Activated CD8-positive, alpha-beta memory T cell treated with anti-CD3 and anti-CD28 coated beads, Interleukin-2, amount 10 ng/mL, durations not matched to agents 7 days and 5 days (primary cell): ENCODE measurements at places on chromosomes 11 and 22. TPM values are rescaled to one million over a fixed set of nuclear protein-coding genes. Genes with fewer than 3 reads are reported as not detected.

GRCh38 chr22:39518996-39519680 lies 1.2 kb upstream of the ATF4 start:
- DNase-seq: no peak

- DNase-seq: no peak
Observed at GRCh38 chr11:87421422-87421821, 383.7 kb downstream of the TMEM135 start.

The LRRC10B gene
- not detected for total RNA-seq

DNA sequence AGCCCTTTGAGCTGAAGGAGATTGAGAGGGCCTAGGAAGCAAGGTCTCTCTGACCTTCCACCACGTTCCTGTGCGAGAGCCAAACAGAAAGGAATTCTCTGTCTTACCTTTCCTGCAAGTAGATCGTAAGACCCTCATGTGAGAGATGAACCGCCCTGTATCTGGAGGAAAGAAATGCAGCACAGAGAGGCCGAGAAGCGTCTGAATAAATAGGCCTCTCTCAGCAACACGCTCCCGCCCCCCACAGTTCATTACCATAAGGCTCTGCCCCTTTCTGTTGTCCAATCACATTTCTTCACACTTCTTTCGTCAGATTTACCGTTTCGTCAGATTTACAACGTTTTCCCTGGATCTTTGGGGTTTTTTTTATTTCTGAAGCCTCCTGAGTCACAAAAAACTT lies 90.3 kb downstream of the BLID start:
- no peak for DNase-seq

GRCh38 chr11:128506999-128507611 lies 80.3 kb downstream of the ETS1 start:
- DNase-seq: no peak

The LRRC32 gene
- 0.32 TPM for total RNA-seq

DNA sequence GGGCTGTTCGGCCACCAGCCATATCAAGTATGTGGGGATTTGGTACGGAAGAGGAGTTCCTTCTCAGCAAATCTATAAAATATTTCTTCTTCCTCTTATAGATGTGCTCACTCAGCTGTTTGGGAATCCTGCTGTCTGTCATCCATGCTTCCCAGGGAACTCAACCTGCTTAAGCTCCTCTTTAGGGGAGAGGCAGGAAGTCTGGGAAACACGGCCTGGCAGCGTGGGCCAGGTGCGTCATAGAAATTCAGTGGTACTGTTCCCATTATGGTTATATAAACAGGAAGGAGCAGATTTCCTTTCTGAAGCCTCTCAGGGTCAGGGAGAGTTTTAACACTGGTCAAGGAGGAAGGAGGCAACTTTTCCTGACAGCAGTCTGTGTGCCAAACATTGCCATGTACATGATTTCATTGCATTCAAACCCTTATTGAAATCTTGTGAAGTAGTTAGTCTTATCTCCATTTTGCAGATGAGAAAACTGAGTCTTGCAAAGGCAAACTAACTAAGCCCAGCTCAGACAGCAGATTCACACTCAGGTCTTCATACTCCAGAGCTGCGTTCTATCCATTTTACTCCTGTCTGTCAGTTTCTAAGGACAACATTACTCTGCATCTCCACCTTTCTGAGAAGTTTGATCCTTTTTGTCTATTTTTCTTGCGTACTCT lies 35.4 kb upstream of the AMOTL1 start:
- no peak for DNase-seq

The TNNT3 gene
- total RNA-seq: 1.1 TPM

GRCh38 chr11:104001561-104002056 lies 34.8 kb upstream of the DDI1 start:
- DNase-seq: no peak

The UPB1 gene
- 0.09 TPM for total RNA-seq

DNA sequence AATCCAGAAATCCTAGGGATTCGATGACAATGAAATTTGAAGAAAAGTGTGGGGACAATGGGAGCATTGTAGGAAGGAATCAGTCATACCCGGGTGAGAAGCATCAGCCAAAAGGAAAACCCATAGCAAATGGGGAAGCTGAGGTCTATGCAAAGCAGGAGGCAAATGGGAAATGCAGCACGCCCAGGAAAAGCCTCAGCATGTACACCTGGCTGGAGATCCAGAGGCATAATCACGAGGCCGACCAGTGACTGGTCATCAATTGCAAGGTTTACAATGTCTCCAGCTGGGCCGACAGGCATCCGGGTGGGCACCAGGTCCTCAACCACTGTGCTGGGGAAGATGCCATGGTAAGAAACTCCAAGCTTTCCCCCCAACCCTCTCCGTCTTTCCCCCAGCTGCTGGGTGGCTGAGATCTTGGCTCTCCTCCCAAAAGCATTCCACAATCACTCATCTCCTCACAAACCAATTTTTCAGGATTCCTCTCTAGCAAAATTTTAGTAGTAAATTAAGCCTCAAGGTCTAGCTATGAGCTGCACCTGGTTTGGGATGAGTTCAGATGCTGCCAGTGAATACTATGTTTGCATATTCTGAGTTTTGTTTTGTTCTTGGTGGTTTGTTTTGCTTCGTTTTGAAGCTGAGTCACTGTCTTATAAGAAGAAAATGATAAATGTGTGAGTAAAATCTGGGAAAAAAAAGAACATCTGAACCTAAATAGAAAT lies 98.0 kb upstream of the OR5AK2 start:
- DNase-seq: no peak

The ELMOD1 gene
- total RNA-seq: not detected

GRCh38 chr11:8346157-8346755 lies 82.6 kb upstream of the LMO1 start:
- no peak for DNase-seq

DNA sequence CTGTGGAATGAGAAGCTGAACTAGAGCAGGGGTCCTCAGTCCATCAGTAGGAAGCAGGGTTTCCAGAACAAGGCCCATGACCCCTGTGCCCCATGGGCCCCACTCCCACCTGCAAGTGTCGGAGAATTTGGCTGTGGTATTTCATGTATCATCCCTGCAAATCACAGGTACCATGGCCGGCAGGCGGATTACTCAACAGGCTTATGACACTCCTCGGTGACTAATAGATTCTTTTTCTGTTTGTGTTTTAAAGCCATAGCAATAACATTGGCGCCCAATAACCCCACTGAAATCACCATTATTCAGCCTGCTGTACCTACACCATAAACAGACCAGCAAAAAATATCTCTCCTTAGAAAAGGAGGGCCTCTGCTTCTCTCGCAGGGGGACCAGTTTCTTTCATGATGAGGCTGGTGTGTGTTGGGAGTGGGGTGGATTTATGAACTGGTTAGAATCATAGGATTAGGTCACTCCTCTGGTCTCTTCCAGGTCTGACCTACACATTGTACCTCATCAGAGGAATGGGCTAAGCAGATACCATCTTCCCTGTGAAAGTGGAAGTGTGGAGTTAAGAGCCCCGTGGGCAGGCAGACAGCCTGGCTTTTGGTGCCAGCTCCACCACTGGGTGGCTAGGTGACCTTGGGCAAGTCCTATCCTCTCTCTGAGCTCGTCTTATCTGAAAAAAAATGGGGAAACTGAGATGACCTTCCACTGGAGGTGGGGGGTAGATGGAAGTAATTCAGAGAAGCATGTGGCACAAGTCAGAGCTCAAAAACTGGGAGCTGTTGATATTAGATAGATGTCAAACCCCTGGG lies 60.2 kb upstream of the WNT11 start:
- no peak for DNase-seq

DNA sequence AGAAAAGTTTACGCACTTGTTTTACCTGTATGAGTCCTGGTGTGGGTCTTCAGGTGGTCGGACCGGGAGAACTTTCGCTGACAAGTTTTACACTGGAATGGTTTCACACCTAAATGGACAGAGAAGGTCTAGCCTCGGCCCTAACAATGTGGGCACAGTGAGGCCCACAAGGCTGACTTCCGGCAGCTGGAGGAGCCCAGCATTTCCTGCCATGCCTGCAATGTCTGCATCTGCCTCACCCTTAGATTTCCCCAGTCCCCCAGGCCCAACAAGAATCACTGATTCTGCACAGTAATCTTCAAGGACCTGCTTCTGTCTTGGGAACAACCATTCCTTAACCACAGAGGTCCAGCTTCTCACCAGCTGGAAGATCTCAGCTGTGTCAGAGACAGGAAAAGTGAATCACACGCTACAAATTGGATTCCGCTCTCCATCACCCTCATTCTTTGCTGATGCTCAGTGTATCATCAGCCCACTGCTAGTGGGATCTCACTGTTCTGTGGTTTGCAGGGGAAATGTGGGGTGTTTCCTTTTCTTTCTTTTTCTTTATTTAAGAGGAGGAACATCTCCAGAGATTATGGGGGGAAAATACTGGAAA lies 43.3 kb downstream of the WT1 start:
- no peak for DNase-seq
